ENCODE measurements at places on chromosomes 1 and 21. TPM values are rescaled to one million over a fixed set of nuclear protein-coding genes. Genes with fewer than 3 reads are reported as not detected.

DNA sequence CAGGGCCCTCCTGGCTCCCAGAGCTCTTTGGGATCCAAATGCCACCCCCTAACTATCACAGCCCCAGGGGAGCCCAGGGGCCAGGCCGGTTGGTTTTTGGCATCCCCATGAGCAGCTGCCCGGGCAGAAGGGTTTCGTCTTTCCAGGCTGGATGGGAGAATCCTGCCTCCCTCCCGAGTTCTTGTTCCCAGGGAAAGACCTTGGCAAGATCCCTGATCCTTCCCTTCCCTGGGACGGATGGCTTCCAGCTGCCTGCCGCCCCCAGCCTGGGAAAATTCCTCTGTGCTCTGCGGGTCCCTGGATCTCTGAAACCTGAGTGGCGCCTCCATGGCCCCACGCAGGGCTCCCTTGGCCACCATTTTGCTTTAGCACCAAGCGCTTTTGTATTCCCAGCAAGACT is 55.6 kb downstream of the TAS1R2 start:
- no peak for DNase-seq

- no peak for DNase-seq
Measured at GRCh38 chr1:1302951-1303509, 4.7 kb downstream of the ACAP3 start.

- DNase-seq = peak; percentile 17
Measured at GRCh38 chr1:22930240-22930912, 42.3 kb downstream of the LACTBL1 start.

GRCh38 chr1:25642574-25643108 is 26.1 kb downstream of the MAN1C1 start:
- DNase-seq = peak; percentile 70

GRCh38 chr1:116211294-116211693 is 100.1 kb downstream of the MAB21L3 start:
- no peak for DNase-seq

DNA sequence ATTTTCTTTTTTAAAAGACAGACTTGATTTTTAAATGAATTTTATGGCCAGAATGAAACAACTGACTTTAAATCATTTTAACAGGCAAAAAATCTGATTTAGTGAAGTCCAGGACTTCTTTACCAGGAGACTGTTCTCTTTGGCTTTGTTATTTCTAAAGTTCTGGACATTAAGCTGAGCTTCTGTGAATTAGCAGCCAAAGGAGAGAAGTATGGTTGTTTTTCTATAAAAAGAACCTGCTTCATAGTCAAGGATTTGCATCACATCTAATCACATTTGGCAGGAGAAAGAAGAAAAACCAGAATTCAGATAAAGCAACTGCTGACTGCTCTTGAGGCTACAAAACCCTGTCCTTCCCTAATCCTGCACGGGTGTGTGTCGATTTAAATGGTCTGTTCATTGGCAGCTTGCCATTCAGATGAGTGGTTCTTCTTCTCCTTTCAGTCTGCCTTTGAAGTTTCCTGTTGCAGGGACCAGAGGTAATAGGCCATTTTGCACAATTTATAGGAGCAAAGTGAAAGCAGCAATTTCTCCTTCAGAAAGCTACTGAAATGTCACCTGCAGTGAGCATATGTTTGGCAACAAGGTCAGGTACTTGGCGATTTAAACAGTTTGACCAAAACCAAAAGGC is 215.4 kb downstream of the OLFM3 start:
- no peak for DNase-seq

GRCh38 chr1:16474166-16474800 is 33.8 kb downstream of the NECAP2 start:
- DNase-seq = no peak

- no peak for DNase-seq
Measured at GRCh38 chr1:55073187-55073916, 34.0 kb downstream of the PCSK9 start.

Gene RGS1
- polyA plus RNA-seq = not detected

Gene C1orf116
- polyA plus RNA-seq = 0.03 TPM

Data from IMR-90 (cell line).